Motor neuron (in vitro differentiated cells): ENCODE measurements at places on chromosomes 16 and 17. TPM values are rescaled to one million over a fixed set of nuclear protein-coding genes. Genes with fewer than 3 reads are reported as not detected.

Gene EME1
- total RNA-seq, result 5.3 and 7.0 TPM in 2 replicates

DNA sequence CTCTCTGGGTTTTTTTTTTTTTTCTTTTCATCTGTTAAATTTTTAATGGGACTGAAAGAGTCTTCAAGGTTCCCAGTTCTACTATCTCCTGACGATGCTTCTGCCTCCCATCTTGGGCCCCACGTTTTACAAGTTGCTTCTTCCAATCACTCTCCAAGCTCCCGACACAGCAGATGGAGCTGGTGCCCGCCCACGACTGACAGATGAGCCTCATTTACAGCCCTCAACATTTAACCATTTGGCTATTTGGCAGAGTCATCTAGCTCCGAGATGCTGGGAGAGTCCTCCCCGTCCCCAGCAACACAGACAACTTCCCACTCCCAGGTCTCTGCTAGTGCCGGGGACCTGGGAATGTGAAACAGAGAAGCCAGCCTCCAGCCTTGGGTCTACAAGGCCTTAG, 276.9 kb downstream of the SHISA9 start:
- no peak for ATAC-seq

DNA sequence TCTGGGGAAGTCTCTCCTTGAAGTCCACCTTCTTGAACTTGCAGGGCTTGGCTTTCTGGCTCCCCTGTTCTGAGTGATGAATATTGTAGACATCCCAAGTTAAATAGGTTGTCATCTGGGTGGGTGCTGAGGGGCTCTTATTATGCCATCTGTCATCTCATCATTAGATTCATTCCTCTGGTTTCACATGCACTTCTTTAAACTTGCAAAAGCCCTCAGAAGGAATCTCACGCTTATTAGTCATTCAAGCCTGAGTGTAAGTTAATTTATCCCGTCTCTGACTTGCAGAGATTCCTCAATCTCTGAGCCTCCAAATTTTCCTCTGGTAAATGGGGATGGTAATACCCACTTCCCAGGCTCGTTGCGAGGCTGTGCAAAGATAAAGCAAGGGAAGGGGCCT, 5.7 kb downstream of the MGAT5B start:
- no peak for ATAC-seq

- ATAC-seq, result no peak
These were observed 8.5 kb upstream of the ADCY7 start for GRCh38 chr16:50257876-50258275.

Gene NUPR1
- total RNA-seq, result 0.08 and 0.14 TPM in 2 replicates

Gene CRYBA1
- total RNA-seq, result not detected in 2 replicates

Gene MC1R
- total RNA-seq, result 7.1 TPM in 2 replicates

Gene KRT31
- not detected in 2 replicates for total RNA-seq

DNA sequence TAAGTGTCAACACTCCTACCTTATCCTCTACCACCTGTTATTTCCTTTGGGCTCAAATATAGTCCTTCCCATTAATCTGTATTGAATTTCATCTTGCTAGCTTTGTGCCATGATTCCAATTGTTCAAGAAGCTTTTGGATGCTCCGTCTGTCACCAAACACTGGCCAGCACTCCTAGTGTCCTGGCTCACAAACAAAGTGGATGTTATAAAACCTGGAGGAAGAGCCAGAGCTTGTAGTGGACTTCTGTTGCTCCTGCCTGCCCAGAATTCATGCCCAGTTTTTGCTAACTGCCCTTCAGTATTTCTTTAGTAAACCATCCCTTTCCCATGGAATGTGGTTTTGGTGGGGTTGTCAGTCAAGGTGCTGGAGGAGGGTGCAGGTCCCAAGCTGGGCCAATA, 77.2 kb upstream of the HS3ST2 start:
- ATAC-seq, result no peak

DNA sequence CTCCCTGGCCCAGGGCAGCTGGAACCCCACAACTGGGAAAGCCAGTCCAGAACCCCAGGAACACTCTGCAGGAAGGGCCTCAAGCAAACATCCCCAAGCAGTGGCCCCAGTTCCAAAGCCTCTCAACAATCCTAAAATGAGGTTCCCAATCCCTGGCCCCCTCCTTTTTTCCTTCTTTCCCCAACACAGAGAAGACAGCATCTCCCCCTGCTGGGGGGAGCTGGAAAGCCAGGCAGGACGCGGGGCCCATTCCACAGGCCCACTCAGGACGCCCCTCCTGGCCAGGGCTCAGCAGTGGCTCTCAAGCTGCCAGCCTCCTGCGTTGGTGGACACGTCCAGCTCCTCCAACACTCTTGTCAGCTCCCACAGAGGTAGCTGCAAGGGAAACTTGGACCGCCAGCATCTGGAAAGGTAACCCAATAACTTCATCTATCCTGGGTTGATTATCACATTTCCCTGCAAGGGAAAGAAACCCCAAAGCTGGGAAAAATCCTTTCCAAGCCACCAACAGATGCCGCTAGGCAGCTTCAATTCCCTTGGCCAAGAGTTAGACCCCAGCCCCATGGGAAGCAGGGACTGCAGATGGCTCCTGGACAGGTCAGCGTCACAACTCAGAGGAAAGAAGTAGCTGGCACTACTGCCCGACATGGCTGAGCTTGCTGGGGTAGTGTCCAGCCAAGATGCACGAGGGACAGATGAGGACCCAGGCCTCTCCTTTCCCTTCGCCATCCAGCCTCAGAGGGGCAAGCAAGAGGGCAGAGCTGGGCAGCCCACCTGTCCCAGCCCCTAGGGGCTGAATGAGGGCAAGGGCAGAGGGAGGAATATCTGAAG, 7.6 kb downstream of the HDAC5 start:
- no peak for ATAC-seq

Gene CORO6
- total RNA-seq, result 24.2 and 28.1 TPM in 2 replicates

- ATAC-seq, result no peak
These were observed 9.0 kb upstream of the ADGRG3 start for GRCh38 chr16:57658878-57659674.

Gene PMFBP1
- 3.5 and 3.8 TPM in 2 replicates for total RNA-seq

Gene CD300E
- total RNA-seq, result 1.1 TPM in 1 of 2 replicates, not detected in the other

Gene DHRS7C
- not detected in 2 replicates for total RNA-seq
